Right ventricle myocardium superior (tissue), 1 donor: ENCODE measurements at places on chromosomes 4 and X. TPM values are rescaled to one million over a fixed set of nuclear protein-coding genes. Genes with fewer than 3 reads are reported as not detected.

GRCh38 chr4:173217727-173218126 is 49.1 kb downstream of the GALNT7 start:
- DNase-seq = no peak

GRCh38 chrX:10010686-10011085 is 43.5 kb downstream of the CLDN34 start:
- DNase-seq = no peak

DNA sequence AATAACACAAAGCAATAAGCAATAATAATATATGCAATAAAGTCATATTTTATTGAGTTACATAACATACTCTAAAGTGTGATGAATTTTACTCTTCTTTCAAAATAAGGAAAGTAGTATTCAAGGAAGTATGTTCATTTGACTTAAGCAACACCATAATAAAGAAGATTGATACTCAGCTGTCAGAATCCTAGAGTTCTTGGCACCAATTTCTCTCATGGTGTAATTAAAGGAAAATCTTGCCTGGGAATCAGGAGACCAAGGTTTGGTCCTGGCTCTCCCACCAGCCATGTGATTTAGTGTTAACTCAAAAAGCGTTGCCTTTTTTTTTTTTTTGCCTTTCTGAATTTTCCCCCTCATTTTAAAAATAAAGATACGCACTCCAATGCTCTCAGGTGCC is 17.1 kb downstream of the MYOZ2 start:
- no peak for DNase-seq

DNA sequence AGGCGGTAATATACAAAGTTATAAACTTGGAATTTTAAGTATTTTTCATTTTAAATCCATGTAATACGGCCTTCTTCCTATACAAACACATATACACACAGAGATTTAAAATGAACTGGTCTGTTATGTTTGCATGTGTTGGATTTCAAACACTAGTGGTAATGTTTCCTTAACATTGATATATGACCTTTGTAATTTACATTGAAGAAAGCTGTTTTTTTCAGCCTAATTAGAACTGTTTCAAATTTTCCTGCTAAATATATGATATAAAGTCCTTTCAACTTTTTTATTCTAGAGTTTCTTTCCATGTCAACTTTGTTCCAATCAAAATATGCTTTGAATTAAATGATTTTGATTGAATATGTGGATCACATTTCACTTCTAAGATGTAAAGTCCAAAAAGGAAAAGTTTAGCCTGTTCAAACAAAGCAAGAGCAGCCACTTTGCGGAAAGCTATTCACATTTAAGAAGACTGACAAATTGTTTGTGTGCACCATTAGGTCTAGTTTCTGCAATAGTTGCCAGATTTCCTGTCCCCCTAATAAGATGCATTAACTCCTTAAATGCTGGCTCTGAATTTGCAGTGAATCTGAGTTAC is 226.0 kb upstream of the MAB21L2 start:
- no peak for DNase-seq

DNA sequence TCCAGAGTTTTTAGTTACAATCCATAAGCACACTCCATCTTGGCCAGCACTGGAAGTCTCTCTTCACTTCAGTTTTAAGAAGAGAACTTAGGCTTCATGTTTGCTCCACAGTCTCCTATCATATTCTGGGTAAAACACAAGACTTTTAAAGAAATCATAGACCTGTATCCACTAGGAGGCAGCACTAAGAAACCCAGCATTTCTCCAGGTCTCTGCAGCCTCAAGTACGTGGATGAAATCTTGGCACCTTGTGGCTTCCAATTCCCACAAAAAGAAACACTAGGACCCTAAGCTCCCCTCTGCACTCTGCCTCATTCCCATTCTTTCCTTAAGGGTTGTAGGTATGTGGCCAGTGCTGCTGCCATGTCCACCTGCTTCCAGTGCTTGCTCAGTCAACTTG is 367.3 kb upstream of the CASK start:
- no peak for DNase-seq

GRCh38 chrX:31092970-31093638 is 21.3 kb upstream of the FTHL17 start:
- DNase-seq = no peak

GRCh38 chr4:57187246-57187645 is 77.1 kb upstream of the IGFBP7 start:
- DNase-seq = no peak

GRCh38 chrX:71579136-71579989 is 1.1 kb downstream of the GCNA start:
- no peak for DNase-seq

- no peak for DNase-seq
Measured at GRCh38 chr4:127417885-127418535, 214.7 kb upstream of the INTU start.

- no peak for DNase-seq
Measured at GRCh38 chr4:10809905-10810304, 125.3 kb upstream of the CLNK start.

DNA sequence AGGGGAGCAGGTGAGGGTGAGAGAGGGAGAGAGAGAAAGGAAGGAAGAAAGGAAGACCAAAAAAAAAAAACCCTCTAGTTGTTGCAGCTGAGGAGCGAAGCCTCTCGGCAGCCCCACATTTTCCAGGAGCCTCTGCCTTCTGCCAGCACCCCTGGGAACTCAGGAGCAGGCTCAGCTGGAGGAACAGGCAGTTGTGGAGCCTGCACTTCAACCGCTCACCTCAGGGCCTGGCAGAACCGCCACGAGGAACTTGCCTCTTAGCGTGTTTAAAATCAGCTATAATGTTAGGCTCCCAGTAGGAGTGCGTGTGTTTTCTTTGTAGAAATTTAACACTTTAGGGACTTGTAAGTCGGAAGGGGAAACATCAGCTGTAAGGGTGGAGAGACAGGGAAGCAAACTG is 65.7 kb downstream of the SEL1L3 start:
- no peak for DNase-seq

- no peak for DNase-seq
Measured at GRCh38 chrX:18010253-18010652, 149.2 kb upstream of the RAI2 start.

DNA sequence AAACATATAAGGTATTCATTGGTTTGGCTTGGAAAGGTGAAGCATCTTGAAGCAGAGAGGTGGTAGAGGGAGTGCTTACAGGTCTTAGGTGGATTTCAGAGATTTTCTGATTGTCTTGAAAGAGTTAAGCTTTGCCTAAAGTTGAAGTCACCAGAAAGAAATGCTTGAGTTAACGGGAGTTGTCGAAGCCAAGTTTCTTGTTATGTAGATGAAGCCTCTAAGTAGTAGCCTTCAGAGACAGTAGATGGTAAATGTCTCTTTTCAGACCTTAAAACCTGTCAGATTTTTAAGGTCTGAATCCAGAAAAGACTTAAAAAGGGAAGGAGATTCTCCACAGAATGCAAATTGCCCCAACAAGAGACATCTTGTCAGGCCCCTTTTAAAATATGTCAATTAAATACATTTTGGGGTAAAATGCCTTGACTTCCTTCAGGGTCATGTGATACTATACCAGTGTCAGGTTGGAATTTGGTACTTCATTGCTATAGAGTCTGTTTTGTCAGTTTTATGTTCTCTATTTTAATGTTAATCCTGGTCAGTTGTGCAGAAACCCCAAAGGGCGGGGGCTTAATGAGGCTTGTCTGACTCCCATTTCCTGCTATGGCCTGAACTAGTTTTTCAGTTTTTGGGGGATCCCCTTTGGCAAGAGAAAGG is 81.0 kb downstream of the PCDH18 start:
- DNase-seq = no peak

- DNase-seq = peak; percentile 85
Measured at GRCh38 chr4:104490770-104491480, 3.8 kb downstream of the CXXC4 start.

DNA sequence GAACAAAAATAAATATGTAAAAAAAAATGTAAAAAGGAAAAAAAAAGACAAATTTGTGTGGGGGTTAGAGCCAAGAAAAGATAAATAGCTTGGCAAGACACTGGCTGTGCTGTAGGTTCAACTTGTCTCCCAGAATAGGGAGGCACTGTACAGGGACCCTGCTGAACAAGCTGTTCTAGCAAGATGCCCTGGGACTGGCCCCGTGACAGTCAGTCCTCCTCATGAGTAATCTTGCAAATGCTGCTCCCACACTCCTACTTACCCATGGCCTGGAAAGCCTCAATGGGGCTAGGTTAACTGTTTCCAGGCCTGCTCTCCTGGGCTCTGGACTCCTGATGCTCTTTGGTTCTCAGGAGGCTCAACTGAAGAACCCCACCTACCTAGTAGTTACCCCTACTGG is 106.8 kb downstream of the ATG4A start:
- no peak for DNase-seq

GRCh38 chrX:121356850-121357171 is 309.4 kb downstream of the GLUD2 start:
- no peak for DNase-seq

GRCh38 chr4:150136481-150136880 is 58.2 kb downstream of the DCLK2 start:
- DNase-seq = no peak

Gene FSTL5
- total RNA-seq = not detected

Gene SATL1
- total RNA-seq = not detected

Gene BEND4
- total RNA-seq = 0.05 TPM
